ENCODE measurements at places on chromosomes 2 and 18.

DNA sequence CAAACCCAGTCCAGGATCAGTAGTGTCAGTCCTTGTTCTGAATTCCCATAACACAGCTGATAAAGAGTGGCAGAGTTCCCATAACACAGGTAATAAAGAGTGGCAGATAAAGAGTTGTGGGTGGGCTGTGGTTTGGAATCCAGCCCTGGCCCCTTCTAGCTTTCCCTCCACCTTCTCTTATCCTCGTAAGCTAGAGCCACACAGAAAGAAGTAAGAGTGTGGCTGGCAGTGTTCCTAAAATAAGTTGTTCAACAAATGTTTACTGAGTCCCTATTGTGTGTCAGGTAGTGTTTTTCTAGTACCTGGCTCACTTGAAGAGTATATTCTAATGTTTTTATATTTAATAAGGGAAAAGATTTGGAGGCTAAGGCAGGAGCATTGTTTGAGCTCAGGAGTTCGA lies 65.0 kb upstream of the BCL2L11 start:
- peak; percentile 15 for DNase-seq

- peak; percentile 25 for DNase-seq
Observed at GRCh38 chr18:72672364-72673184, 128.4 kb upstream of the CBLN2 start.

- no peak for DNase-seq
Observed at GRCh38 chr2:109613081-109613921, 465 bp downstream of the SEPTIN10 start.

GRCh38 chr2:239897596-239898235 lies 127.4 kb downstream of the NDUFA10 start:
- no peak for DNase-seq

DNA sequence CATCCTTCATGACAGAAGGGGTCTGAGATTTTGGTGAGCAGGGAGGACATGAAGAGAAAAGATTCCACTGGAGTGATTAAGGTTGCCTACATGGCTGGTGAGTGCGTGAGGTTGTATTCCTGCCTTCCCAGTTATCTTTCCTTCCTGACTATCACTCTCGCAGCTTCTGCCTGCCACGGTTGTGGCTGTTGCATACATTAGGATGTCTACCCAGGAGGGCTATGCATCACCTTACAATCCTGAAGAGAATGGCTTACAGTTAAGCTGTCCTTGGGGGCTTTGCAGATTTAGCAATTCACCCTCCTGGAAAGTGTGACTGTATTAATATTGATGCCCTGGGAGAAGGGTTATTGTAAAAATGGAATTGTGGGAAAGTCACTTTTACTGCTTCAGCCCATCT lies 571.0 kb downstream of the TSN start:
- DNase-seq: no peak

DNA sequence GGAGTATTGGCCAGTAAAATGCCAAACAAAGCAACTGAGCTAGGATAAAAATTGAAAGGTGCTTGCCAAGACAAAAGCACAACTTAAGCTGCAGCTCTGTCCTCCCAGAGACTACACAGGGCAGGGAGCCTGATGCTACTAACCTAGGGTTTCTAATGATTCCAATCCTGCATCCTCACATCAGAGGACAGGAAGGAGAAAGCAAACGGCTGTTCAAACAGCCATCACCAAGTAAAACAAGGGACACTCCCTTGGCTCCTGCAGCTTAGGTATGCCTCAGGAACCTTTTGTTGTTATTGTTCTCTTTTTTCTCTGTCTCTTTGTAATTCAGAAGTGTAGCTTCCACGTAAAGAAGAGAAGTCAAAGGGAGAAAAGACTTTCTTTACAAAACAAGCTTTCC lies 99.5 kb downstream of the TCF4 start:
- DNase-seq: no peak

GRCh38 chr2:205852457-205852856 lies 170.2 kb downstream of the NRP2 start:
- DNase-seq: peak; percentile 84

- no peak for DNase-seq
Observed at GRCh38 chr2:102622646-102623045, 3.3 kb downstream of the SLC9A2 start.

GRCh38 chr2:147428120-147428747 lies 416.6 kb upstream of the ACVR2A start:
- peak; percentile 34 for DNase-seq

DNA sequence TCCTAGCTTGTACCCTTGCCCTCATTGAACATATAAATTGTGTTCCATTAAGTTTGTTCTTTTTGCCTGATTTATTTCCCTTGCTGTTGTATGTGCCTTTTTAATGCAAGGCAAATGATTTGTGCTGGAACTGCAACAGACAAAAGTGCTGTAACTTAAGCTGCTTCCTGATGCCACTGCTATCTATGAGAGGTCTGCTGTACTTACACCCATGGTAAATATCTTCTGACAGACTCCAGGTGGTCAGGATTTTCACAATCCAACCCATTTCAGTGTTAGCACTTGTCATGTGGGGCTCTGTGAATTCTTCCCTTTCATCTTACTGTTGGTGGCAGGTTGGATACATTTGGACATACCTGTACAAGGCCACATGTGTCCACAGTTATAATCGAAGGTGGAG lies 63.5 kb downstream of the ARHGAP15 start:
- DNase-seq: no peak

DNA sequence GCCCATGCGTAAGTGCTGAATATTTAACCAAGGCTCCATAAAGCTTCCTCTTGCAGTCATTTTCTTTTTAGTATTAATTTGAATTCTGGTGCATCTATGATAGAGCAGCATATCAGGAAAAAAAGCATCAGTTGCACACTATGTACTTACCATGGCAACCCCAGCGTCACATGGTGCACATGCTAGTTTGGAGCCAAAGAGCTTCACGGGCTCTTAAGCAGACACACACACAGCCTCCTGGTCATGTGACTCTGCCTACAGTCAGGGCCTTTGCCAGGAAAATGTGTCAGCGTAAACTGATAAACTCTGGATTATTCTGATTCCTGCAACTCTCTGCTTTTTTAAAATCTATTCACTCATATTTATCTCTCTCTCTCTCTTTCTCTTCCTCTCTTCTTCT lies 30.2 kb downstream of the NYAP2 start:
- peak; percentile 19 for DNase-seq

DNA sequence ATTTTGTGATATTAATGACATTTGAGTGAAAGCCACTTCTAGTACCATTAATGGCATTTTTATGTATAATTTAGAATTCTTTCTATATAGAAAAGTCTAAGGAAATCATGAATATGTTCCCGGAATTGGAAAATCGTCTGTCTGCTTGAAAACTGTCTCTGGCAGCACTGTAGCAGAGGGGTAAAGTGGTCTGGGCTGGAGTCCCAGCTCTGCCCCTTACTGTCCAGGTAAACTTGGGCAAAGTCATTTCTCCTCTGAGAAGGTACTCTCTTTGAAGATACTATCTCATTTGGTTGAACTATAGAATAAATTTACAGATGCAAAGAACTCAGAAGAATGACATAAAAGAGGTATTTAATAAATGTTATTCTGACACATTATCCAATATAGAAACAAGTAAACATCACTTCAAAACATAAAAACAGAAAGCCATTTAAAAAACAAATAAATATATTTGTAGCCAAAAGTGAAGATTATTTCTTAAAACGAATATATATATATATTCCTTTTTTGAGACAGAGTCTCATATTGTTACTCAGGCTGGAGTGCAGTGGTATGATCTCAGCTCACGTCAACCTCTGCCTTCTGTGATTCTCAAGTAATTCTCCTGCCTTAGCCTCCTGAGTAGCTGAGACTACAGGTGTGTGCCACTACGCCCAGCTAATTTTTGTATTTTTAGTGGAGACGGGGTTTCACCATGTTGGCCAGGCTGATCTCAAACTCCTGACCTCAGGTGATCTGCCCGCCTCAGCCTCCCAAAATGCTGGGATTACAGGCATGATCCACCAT lies 149.8 kb upstream of the ITGA4 start:
- no peak for DNase-seq

GRCh38 chr2:1766425-1766824 lies 22.1 kb upstream of the PXDN start:
- no peak for DNase-seq

DNA sequence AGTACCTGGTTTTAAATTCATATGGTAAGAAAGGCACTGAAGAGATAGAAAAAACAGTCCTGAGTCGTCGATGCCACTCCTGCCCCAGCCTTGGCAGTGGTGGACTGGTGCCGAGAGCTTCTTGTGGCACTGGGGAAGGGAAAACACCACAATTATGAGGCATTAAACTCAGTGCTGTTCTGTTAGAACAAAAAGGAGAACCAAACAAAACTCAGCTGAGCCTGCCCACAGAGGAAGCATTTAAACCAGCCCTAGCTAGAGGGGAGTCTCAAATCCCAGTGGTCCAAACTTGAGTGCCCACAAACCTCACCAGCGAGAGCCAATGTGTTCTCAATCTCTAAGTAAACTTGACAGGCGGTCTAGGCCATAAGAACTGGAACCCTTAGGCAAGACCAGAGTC lies 1254.5 kb upstream of the FAM98A start:
- no peak for DNase-seq

- DNase-seq: peak; percentile 23
Observed at GRCh38 chr18:22169889-22170420, 566 bp downstream of the GATA6 start.

GRCh38 chr2:223894968-223895367 lies 50.2 kb downstream of the WDFY1 start:
- DNase-seq: no peak

DNA sequence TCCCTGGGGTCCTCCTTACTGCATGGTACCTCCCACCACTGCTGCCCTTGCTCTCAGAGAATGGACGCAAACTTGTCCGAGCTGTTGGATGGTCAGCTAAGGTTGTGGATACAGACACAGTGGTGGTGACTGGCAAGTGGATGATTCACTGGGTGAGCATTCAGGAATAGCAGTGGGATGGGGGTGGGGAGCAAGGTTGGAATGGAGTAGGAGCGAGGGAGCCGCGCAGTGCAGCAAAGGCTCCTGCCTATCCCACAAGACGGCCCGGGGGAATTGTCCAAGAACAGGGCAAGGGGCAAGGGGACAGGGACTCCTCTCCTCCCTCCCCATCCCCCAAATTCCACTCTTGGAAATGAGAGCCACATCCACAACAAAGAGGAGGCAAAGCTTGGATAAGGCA lies 102.2 kb downstream of the PIEZO2 start:
- no peak for DNase-seq

GRCh38 chr2:215878476-215879063 lies 134.8 kb downstream of the MREG start:
- DNase-seq: no peak

GRCh38 chr2:85785027-85785822 lies 31.4 kb downstream of the ATOH8 start:
- no peak for DNase-seq

- no peak for DNase-seq
Observed at GRCh38 chr2:10826625-10827024, 14.0 kb upstream of the PDIA6 start.
